Stimulated activated CD8-positive, alpha-beta memory T cell treated with anti-CD3 and anti-CD28 coated beads, Interleukin-4, amount 100 ng/mL, for 24 hours (primary cell): ENCODE measurements at places on chromosomes 1 and 21.

DNA sequence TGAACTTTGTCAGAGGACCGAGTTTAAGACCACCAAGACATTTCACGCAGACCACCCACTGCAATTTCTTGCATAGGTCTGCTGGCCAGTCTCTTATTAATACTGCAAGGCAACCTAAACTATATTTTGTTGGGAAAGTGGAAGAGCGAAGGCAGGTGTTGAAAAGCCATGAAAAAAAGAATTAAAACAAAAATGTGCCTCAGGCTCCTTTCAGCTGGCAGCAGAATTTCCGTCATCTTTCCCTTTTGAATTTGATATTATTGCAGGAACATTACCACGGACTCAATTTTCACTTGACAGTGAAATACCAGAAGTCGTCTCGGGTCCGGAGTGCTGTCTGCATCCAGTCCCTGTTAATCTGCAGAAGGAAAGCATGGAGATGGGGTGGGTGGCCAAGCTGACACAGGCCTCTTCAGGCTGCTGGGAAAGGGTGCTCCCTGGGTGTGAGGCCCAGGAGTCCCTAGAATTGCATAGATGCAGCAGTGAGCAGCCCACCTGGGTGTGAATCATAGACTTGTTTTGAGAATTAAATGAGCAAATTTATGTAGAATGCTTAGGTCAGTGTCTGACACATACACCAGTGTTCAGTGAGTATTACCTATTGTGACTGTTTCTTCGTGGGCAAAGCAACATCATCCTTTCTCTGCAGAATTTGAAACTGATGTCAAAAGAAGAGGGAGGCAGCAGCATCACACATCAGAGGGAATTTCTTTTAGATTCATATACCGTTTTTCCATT lies 150.7 kb downstream of the PBX1 start:
- no peak for DNase-seq

GRCh38 chr1:10614377-10615225 lies 139.9 kb downstream of the PEX14 start:
- no peak for DNase-seq

GRCh38 chr1:26429721-26430120 lies 2.4 kb upstream of the DHDDS start:
- no peak for DNase-seq

- no peak for DNase-seq
Measured at GRCh38 chr1:112026501-112026900, 37.0 kb upstream of the KCND3 start.

- DNase-seq = peak; percentile 34
Measured at GRCh38 chr1:211469938-211470529, 21.9 kb downstream of the RD3 start.

DNA sequence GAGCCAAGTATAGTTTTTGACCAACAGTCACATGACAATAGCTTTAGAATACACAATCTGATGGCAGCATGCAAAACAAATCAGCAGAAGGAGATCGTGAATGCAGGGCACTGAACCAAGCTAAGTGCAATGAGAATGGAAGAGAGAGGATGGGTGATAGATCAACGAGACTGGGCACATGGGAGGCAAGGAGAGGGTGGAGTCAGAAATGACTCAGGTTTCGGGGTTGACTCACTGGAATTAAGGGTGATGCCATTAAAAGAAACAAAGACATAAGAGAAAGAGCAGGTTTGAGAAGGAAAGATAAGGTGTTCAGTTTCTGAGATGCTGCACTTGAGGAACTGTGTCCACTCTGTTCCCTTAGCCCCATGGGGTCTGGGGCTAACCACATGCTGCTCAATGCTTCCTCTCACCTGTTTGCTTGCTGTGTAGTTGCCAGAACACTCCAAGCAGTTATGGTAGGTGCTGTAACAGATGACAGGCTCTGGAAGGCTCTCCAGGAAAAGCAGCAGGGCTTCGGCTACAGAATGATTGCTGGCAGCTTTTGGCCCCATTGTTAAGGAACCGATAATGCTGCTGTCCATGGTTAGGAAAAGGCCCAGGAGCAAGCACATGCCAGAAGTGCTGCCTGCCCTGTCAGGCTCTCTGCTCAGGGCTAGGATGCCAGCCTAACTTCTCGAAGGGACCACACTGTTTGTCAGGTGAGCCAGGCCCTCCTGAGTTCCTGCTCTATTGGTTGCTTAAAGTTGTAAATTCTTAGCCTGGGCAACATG lies 6.1 kb upstream of the MTF1 start:
- no peak for DNase-seq

- no peak for DNase-seq
Measured at GRCh38 chr1:176619261-176619660, 156.3 kb downstream of the PAPPA2 start.

GRCh38 chr21:32611471-32611997 lies 643 bp downstream of the CFAP298 start:
- DNase-seq = peak; percentile 19

DNA sequence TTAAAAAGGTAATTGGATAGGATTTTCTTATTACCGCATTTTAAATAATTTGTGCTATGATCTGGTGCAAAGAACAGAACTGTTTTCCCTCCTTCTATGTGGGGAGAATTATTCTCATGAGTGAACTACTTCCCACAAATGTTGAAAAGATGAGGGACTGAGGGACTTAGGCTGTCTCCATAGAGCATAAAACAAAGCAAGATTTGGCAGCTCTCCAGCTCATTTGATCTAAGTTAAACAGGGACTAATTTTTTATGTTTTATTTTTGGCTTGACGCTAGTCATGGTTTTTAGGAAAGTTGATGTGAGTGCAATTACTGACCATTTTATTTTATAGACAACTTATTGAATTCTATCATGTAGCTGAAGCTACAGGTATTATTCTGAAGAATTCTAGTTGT lies 362.3 kb downstream of the HLX start:
- no peak for DNase-seq

DNA sequence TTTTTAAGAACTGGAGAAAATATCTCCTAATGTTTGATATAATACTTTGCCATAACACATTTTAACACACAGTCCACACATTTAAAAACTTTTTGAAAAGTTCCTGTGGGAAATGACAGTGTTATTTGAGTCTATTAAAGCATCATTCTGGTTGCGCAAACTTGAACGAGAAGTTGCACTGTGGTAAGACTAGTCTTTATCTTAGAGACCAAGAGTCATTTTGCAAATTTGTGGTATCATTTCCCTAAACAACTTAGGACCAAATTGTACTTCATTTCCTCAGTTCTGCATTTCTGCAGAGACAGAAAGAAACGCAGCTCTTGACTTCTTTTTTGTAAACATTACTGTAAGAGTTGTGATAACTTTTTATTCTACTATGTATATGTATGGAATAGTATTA lies at the start of gene RGS18:
TSS of gene RGS18 (plus strand) at position 282 of the 400 bp plus-strand sequence. CDS start 176 bp downstream, outside the sequence.
- DNase-seq = no peak

GRCh38 chr1:39165488-39165887 lies 39.0 kb upstream of the MACF1 start:
- DNase-seq = no peak
